ENCODE measurements at places on chromosomes 5 and 9. TPM values are rescaled to one million over a fixed set of nuclear protein-coding genes. Genes with fewer than 3 reads are reported as not detected.
A peak's percentile ranks its signal among the peaks of the same experiment; 100 is the strongest.

The ALDH7A1 gene
- total RNA-seq = 15.9 TPM

The PLGRKT gene
- 29.5 TPM for total RNA-seq

GRCh38 chr9:28758971-28759370 is 1185.7 kb upstream of the C9orf72 start:
- ATAC-seq = no peak

DNA sequence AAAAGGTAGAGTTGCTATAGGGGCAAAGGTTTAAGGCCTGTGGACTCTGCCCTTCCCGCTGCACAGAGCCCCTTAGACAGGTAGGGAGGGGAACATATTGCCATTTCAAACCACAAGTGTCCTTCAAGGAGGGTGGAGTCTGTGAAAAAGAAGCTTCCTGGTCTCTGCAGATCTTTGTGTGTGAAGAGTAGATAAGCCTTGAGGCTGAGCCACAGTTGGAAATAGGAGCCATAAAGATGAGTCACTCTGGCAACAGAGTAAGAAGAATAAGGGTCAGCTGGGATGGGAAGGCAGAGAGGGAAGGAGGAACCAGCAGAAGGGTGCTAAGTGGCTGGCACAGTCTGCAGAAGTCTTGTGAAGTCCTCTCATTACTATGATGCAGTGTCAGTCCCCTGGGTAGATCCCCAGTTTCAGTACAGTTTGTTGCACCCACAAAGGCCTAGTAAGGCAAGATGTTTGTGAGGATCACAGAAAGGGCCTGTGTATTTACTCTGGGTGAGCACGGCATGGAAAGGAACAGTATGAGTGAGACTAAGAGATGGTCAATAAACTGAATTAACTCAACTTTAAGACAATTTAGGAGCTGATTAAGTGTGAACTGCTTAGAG is 18.1 kb downstream of the GRXCR2 start:
- ATAC-seq = peak; percentile 64

DNA sequence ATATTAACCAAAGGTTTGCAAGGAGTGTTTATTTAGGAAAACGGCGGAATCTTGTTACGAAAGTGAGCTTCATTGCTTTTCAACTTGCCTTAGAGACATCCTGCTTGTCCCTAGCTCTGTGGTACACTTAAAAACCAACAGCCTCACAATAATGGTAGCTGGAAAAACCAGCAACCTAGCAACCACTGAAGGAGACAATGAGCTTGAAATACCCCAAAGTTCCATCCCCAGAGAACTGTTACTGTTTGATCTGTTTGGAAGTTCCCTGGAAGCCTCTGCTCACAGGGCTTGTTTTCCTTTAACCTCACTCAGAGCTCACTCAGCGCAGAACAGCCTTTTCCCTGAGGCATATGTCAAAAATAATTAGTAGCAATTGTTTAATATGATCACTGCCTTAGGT is 43.2 kb downstream of the SH3TC2 start:
- ATAC-seq = no peak
